ENCODE measurements at places on chromosomes 16 and 17.

DNA sequence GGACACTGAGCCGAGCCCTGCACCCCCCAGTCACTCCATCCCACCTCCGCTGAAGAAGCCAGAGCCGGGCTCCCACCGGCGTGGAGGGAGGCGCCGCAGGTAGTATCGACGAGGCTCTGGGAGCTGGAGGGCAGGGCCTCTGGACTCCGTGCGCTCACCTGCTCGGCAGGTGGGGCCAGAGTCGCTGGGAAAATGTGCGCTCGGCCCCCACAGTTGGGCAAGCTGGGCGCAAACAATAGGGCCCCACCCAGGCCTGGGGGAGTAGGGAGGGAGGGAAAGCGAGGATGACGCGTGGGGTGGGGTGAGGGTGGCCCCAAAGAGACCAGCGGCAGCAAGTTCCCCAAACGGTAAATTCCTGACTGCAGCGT, 668 bp downstream of the JUP start:
- DNase-seq, result no peak

- DNase-seq, result no peak
Measured at GRCh38 chr16:81739503-81739902, 39.6 kb upstream of the PLCG2 start.

DNA sequence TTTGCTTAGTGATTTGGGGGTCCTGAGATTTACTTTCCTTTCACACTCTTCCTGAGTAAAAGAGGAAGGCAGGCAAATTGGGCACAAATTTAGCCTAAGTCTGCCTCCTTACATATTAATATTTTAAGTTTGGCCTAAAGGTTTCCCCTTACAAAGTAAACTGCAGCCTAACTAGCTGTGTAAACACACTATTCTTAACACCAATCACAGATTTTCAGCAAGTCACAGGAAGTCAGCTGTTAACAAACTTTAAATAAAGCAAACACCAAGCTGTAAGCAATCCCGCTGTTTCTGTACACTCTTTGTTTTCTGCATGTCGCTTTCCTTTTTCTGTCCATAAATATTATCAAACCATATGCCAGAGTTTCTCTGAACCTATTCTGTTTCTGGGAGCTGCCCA, 45.1 kb upstream of the ABCC11 start:
- no peak for DNase-seq

GRCh38 chr16:83472776-83473501, 334.8 kb upstream of the HSBP1 start:
- DNase-seq, result no peak

- DNase-seq, result no peak
Measured at GRCh38 chr17:17941015-17941414, 31.2 kb downstream of the TOM1L2 start.

- no peak for DNase-seq
Measured at GRCh38 chr17:27854163-27854562, 39.0 kb downstream of the LYRM9 start.

GRCh38 chr16:87560428-87561199, 41.7 kb upstream of the JPH3 start:
- DNase-seq, result no peak

GRCh38 chr16:84893849-84894599, 74.2 kb downstream of the CRISPLD2 start:
- no peak for DNase-seq

- no peak for DNase-seq
Measured at GRCh38 chr17:13562271-13562800, 39.4 kb downstream of the HS3ST3A1 start.

DNA sequence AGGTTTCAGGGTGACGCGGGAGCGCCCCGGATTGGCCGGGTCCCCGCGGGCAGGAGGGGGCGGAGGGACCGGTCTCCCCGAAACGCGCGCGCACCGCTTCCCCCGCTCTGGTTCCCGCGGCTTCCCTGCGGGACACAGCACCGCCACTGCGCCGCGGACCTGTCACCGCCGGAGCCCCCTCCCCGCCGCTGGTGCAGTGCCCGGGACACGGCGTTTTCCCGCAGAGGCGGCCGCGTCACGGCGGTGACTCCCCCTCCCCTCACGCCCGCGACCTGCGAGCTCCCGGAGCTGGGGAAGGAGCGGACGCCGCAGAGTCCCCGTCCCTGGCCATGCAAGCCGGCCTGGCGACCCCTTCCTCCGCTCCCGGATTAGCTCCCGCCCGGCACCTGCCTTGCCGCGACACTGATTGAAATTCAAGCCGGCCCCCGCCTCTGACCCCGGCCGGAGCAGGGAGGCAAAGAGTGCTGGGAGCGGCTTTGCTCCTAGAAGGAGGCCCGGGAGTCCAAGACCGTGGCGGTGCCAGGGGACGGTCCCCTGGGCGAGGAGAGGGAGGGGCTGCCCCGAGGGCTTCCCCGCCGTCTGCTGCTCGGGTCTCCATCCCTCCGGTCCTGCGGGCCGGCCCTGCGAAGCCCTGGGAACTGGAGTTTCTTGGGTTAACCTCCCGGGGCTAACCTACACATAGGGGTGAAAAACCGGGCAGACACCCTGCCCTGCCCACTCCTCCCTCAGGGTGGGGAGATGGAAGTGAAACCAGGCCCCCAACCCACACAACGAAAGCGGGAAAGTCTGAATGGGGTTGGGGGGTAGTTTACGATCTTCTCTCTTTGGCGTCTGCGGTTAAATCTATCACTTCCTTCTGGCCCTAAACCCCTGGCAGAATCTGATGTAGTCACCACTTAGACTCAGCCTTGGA, 1.0 kb downstream of the RHBDL3 start:
- no peak for DNase-seq

DNA sequence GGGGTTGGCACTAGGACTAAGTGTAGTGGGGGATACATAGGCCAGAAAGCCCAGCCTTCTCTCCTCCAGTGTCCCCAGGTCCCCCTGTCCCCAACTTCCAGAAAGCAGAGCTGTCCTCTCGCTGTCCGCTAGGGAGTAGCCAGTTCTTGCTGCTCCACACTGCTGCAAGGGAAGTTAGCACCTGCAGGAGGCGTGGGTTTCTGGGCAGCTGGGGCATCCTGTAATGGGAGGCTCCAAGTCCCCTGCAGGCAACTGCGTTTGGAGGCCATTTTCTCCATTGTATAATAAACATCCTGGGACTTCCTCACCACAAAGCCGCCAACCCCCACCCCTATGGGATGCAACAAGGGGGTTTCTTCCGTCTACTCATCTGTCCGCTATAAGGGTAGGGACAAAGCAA, 1.7 kb downstream of the RPRML start:
- no peak for DNase-seq

DNA sequence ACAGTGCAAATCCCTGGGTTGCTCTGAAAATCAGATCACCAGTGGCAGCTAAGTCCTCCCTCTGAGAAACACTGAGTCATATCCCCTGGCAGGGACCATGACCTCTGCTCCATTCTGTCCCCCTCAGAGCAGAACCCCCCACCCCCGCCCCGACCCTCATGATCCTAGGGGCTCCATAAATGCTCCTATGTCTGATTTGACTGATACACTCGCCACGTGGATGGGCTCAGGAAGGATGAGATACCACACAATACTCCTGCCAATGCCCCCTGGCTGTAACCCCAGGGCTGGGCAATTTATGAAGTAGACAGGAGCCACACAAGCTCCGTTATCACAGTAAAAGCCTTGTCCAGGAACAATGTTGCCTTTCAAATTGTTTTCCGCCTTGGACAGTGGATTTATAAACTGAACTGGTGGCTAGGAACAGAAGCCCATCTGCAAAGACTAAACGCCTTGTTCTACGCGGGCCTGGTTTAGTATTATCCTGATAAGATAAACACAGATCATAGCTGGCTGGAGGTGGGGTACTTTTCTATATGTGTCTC, 394.8 kb downstream of the SLC39A11 start:
- DNase-seq, result no peak

DNA sequence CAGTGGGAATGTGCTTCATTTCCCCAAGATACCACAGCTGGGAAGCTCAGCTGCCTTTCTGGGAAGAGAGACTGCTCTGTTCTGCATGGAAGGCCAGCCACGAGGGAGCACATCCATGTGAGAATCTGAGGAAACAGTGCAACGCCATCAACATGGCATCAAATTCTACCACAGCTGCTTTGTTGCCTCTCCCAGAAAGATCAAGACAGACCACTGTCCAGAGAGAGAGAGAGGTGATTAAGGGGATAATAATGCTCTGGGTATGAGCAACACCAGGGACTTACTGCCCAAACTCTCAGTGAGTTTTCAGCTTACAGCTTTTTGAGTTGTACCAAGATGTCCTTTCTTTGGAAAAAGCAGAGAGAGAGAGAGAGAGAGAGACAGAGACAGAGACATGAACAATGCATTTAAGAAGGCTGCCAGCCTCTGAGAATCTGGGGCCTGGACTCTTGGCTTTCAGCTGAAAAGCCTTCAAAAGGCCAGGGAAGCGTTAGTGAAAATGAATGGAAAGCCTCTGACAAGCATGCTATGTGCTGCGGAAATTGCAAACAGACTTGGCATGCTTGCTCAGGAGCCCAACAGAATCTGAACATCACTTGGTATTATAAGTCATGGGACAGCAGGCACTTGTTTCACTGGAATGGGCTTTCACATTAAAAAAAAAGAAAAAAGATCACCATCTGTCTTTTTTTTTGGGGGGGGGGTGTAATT, 223.1 kb downstream of the MAP2K6 start:
- no peak for DNase-seq

- DNase-seq, result no peak
Measured at GRCh38 chr17:42893359-42893758, 7.2 kb upstream of the G6PC1 start.

GRCh38 chr17:34996422-34997285, 16.3 kb downstream of the LIG3 start:
- DNase-seq, result no peak

GRCh38 chr17:13593757-13594156, 8.0 kb downstream of the HS3ST3A1 start:
- DNase-seq, result no peak

DNA sequence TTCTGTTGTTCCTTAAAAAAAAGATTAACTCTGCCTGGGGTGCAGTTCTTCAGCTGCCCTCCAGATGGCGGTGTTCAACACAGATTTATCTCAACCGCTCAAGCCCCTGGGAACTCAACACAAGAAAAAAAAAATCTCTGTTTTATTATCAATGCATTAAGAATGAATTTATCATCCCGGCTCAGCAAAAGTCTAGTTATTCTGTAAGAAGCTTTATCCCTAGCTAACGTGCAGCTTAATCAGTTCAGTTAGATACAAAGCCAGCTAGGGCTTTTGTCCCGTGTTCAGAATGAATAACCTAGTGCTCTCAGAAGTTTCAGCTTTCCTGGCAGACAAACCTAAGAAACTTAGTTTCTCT, 475.9 kb upstream of the CCL2 start:
- DNase-seq, result no peak

GRCh38 chr17:4725646-4726310, 5.5 kb upstream of the MED11 start:
- no peak for DNase-seq

- no peak for DNase-seq
Measured at GRCh38 chr17:77657839-77658238, 300.7 kb upstream of the TNRC6C start.
